ENCODE measurements at places on chromosomes 6 and 20. TPM values are rescaled to one million over a fixed set of nuclear protein-coding genes. Genes with fewer than 3 reads are reported as not detected.

The DEFB127 gene
- total RNA-seq, result not detected

The TBXT gene
- not detected for total RNA-seq

- DNase-seq, result no peak
Measured at GRCh38 chr6:168582571-168582981, 141.6 kb downstream of the SMOC2 start.

DNA sequence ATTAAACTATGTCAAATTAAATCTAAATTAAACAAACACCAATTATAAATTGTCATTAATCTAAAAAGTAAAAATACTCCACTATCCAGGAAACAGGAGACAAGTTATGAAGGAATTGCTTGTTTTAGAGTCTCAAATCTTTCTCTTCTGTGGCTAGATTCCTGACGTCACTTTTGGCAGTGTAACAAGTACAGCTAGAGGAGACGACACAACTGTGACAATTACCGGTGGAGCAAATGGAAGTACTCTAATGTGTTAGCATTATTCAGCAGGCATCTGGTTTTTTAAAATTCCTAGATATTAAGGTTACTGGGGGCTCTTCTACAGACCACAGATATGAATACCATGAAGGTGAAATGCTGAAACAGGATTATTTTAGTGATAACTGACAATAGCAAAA is 1042.7 kb downstream of the EPHA7 start:
- no peak for DNase-seq

GRCh38 chr20:36010076-36010475 is 41.7 kb downstream of the CNBD2 start:
- DNase-seq, result no peak

- DNase-seq, result peak; percentile 100
Measured at GRCh38 chr6:157764178-157765068, 58.6 kb upstream of the SNX9 start.

GRCh38 chr6:74879234-74879633 is 326.6 kb downstream of the COL12A1 start:
- peak; percentile 27 for DNase-seq

The ZDHHC14 gene
- 8.1 TPM for total RNA-seq

DNA sequence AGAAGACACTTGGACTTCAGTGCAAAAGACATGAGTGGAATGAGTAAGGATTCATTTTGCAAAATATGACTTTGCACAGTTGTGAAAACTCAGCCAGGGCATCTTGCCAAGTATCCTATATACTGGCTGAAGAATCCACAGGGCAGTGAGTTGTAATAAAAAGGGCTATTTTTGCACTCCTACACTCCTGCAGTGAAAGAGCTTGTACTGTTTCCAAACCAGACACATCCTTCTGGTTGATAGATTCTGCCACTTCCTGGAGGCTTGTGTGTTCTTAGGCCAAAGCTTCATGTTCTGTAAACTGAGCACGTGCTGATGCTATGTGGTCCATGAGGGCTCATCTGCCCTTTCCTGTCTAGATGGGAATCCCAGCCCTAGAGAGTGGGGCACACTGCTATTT is 34.9 kb downstream of the GMPR start:
- DNase-seq, result peak; percentile 11

GRCh38 chr20:61127311-61128039 is 124.6 kb upstream of the CDH4 start:
- DNase-seq, result peak; percentile 81

- no peak for DNase-seq
Measured at GRCh38 chr20:41133709-41134361, 3.5 kb upstream of the PLCG1 start.
